ENCODE measurements at places on chromosomes 7 and 10. TPM values are rescaled to one million over a fixed set of nuclear protein-coding genes. Genes with fewer than 3 reads are reported as not detected.

The SPDYE8 gene
- not detected for total RNA-seq

The CCDC3 gene
- total RNA-seq = not detected

The CCSER2 gene
- total RNA-seq = 57.5 TPM

The OR6B1 gene
- total RNA-seq = not detected

The HABP2 gene
- total RNA-seq = not detected

The SLC16A9 gene
- total RNA-seq = 1.2 TPM

DNA sequence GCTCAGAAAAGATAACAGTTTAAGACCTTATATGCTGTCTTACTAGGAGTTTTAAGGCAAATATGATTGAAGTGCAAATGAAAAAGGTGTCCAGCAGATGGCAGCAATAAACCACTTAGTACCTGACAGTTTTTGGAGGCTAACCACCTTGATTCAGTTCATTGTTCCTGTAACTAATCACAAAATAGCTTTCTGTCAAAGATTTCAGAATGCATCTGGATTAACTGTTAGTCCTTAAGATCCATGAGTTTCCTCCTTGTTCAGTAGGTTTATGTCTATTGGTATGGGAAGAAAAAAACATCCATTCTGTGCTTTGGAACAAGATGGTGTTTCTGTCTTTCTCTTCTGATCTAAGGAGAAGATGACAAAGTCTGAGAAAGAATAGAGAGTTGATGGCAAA is 46.6 kb downstream of the CCSER2 start:
- H3K4me1 ChIP-seq = peaks cover 43% of the 10 kb centered on the region
- H3K4me3 ChIP-seq = no peak overlapping the region
- H3K27ac ChIP-seq = no peak overlapping the region

The SEMA3A gene
- total RNA-seq = 1.7 TPM

The ACTL6B gene
- not detected for total RNA-seq

The ZNF107 gene
- 12.9 TPM for total RNA-seq

The DNAJC30 gene
- 7.0 TPM for total RNA-seq

DNA sequence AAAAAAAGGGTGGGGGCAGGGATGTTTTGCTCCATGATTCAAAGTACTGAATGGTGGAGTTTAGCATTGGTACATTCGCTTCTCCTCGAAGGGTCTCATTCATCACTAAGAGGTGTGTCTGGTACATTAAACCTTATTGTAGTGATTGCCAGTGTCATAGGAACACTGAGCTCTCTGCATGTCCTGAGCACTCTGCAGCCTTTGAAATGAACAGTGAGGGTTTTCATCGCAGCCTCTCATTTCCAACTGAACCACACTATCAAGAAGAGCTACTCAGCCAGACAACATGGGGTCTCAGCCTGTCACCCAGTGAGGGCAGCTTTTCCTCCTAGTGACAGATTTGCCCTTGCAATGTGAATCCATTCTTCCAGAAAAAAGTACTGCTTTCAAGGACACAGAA is 7.6 kb upstream of the DEPP1 start:
- peaks cover 3% of the 10 kb centered on the region for H3K4me1 ChIP-seq
- DNase-seq = no peak
- H3K27me3 ChIP-seq = peaks cover 3% of the 10 kb centered on the region
- no peaks in the 10 kb centered on the region for H3K36me3 ChIP-seq
- H3K4me3 ChIP-seq = no peak overlapping the region

GRCh38 chr7:122430710-122431109 is 126.2 kb upstream of the FEZF1 start:
- no peaks in the 10 kb centered on the region for H3K27me3 ChIP-seq
- DNase-seq = no peak
- no peaks in the 10 kb centered on the region for H3K36me3 ChIP-seq

GRCh38 chr10:24737001-24737400 is 13.3 kb upstream of the ARHGAP21 start:
- no peaks in the 10 kb centered on the region for H3K36me3 ChIP-seq
- no peak overlapping the region for H3K27ac ChIP-seq
- DNase-seq = no peak
- no peaks in the 10 kb centered on the region for H3K4me1 ChIP-seq
- H3K4me3 ChIP-seq = no peak overlapping the region
- H3K27me3 ChIP-seq = no peaks in the 10 kb centered on the region

DNA sequence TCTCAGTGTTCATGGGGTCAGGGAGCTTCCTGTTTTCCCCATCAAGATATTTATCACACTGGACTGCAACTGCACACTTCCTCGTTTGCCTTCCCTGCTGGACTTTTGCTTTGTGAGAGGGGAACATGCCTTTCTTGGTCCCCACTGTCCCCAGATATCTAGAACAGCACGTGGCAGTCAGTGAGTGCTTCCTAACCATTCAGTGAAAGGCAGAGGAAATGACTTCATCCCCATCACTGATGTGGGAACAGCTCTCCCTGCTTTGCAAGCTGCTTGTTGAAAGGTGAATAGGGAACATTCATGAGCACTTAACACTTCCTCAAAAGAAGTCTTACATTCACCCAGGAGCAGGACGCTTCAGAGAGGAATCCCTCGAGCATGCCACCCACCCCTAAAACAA is 135.4 kb downstream of the MYOF start:
- H3K4me3 ChIP-seq = no peak overlapping the region
- no peak overlapping the region for H3K27ac ChIP-seq
- H3K4me1 ChIP-seq = peaks cover 3% of the 10 kb centered on the region
- no peaks in the 10 kb centered on the region for H3K36me3 ChIP-seq
- H3K27me3 ChIP-seq = no peaks in the 10 kb centered on the region
- DNase-seq = no peak

The CAV1 gene
- total RNA-seq = 0.18 TPM

- H3K27me3 ChIP-seq = no peaks in the 10 kb centered on the region
- H3K4me1 ChIP-seq = no peaks in the 10 kb centered on the region
- H3K4me3 ChIP-seq = no peak overlapping the region
- no peaks in the 10 kb centered on the region for H3K36me3 ChIP-seq
Observed at GRCh38 chr10:115604627-115605026, 511.5 kb downstream of the ATRNL1 start.

The TNS3 gene
- 0.16 TPM for total RNA-seq

- H3K4me3 ChIP-seq = no peak overlapping the region
- no peak overlapping the region for H3K27ac ChIP-seq
- H3K36me3 ChIP-seq = no peaks in the 10 kb centered on the region
Observed at GRCh38 chr7:3991731-3992231, 690.3 kb upstream of the FOXK1 start.

GRCh38 chr10:98380493-98381339 is 34.3 kb downstream of the PYROXD2 start:
- peaks cover under 1% of the 10 kb centered on the region for H3K27me3 ChIP-seq
- H3K4me3 ChIP-seq = no peak overlapping the region
- DNase-seq = no peak
- H3K36me3 ChIP-seq = no peaks in the 10 kb centered on the region
- H3K4me1 ChIP-seq = no peaks in the 10 kb centered on the region
- no peak overlapping the region for H3K27ac ChIP-seq

Measured in activated CD8-positive, alpha-beta T cell treated with anti-CD3 and anti-CD28 coated beads for 36 hours (primary cell).